Motor neuron (in vitro differentiated cells): ENCODE measurements at places on chromosomes 7 and 10. TPM values are rescaled to one million over a fixed set of nuclear protein-coding genes. Genes with fewer than 3 reads are reported as not detected.
A peak's percentile ranks its signal among the peaks of the same experiment; 100 is the strongest.

GRCh38 chr7:51262796-51263531 lies 53.6 kb downstream of the COBL start:
- no peak for ATAC-seq

The PHYH gene
- 19.0 and 20.7 TPM in 2 replicates for total RNA-seq

GRCh38 chr7:108164342-108164741 lies 34.2 kb upstream of the LAMB4 start:
- ATAC-seq = no peak

DNA sequence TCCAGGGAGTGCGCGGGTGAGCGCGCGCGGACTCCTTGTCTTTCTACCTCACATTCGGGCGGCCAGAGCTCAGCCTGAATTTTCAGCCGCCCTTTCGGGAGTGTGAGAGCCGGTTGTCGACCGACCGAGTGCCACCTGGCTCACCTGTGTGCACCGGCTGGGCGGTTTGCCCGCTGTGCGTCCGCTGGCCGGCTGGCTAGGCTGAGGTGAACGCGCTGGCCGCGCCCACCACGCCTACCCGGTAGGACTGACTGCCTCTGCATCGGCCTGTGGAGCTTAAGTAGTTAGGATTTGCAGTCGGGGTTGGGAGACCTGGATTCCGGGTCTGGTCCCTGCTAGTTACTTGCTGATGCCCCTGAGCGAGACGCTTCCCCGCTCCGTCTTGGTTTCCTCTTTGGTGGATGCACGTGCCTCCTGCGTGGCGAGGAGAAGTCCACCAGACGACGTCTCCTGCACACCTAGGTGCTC lies 553 bp downstream of the TSPAN15 start:
- peak; percentile 4 for ATAC-seq

DNA sequence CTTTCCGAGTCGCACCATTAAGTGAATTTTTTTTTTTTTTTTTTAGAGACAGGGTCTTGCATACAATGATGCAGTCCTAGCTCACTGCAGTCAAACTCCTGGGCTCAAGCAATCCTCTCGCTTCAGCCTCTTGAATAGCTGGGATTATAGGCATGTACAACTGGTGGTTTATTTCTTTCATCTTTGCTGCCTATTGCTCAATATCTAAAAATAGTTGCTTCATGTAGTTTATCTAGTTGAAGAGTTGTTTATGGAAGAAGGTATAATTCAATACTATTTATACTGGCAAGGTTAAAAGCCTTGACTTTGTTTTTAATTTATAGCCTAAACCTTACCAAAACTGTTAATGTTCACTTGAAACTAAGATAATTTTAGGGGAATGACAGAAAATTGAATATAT lies 66.9 kb downstream of the SEMA3D start:
- no peak for ATAC-seq

DNA sequence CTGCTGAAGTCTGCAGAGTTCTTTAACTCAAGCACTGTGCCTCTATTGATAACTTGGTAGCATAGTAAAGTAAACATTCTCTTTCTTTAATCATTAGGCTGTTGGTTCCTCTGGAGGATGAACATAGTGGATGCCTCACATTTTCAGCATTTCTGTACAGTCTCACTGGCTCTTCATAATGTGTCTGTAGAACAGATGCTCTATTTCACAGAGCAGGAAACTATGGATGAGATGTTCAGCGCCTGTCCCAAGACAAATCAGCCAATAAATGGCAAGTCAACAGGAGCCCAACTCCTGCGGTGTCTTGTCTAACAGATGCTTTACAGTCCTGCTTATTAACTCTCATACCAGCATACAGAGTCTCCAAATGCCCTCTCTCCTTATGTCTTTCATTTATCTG lies 36.5 kb downstream of the NRBF2 start:
- ATAC-seq = no peak

DNA sequence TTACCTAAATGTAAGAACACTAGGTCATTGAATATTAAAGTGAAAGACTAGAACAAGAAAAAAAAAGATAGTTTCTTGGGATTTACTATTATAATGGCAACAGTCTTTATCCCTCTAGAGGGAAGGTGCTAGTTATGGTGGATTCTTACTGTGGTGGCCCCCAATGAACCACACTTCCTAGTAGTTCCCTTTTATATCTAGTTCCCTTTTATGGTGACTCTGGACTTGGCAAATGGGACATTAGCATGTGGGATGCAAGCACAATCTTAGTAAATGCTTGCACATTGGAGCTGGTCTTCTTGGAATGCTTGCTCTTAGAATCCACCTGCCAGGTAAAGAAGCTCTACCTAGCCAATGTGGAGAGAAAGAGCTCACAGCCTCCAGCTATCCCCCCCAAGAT lies 430.2 kb downstream of the LRMDA start:
- no peak for ATAC-seq

The KLF14 gene
- 0.11 and 0.20 TPM in 2 replicates for total RNA-seq

The FAM24B gene
- 21.7 and 22.0 TPM in 2 replicates for total RNA-seq

The ADAM8 gene
- 1.7 and 2.4 TPM in 2 replicates for total RNA-seq

DNA sequence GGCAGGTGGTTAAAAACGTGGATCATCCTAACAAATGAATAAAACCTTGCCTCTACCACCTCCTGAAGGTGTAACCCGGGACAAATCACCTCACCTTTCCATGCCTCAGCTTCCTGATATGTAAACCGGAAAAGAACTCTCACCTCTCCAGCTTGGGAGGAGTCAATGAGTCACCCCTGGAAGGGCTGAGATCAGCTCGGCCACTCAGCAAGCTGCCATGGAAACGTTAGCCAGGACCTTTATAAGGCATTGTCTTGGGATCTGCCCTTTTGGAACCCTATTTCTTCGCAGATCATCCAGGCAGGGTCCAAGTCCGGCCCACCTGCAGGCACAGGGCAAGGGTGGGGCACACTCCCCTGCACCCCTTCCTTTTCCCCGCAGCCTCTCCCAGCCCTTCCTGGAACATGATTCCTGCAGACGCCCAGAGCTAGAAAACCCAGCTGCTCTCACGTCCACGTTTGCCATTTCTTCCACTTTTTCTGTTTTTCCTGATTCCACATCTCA lies 81.6 kb upstream of the PFKP start:
- ATAC-seq = peak; percentile 62

- no peak for ATAC-seq
These were observed 44.6 kb upstream of the TSPAN13 start for GRCh38 chr7:16708980-16709379.

DNA sequence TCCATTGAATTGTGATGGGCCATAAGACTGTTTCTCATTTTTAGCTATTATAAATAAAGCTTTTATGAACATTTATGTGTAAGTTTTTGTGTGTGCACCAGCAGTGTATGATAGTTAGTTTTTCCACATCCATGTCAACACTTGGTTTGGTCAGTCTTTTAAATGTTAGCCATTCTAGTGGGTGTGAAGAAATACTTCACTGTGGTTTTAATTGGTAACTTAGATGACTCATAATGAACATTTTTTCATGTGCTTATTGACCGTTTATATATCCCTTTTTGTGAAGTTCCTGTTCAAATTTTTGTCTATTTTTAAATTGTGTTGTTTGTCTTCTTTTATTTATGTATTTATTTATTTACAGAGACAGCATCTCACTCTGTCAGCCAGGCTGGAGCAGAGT lies 23.6 kb upstream of the PDK4 start:
- ATAC-seq = no peak

DNA sequence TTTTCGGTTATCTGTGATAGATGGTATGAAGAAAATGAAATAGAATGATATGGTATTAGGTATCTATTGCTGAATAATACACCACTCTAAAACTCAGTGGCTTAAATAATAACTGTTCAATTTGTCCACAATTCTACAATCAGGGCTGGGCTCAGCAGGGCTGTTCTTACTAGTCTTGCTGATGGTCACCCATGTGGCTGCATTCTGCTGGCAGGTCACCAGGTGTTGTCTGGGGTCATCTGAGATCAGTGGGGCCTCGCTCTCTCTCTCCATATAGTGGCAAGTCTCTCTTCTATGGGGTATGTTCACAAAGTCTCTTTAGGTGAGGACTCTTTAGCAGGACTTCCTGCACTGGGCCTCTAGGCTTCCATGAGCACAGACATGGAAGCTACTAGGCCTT lies 130.4 kb upstream of the SORCS3 start:
- ATAC-seq = no peak

- ATAC-seq = no peak
These were observed 462.0 kb upstream of the MGMT start for GRCh38 chr10:129005080-129005479.

GRCh38 chr7:93737953-93738352 lies 152.6 kb downstream of the TFPI2 start:
- ATAC-seq = no peak

The ZNF804B gene
- 0.14 and 0.47 TPM in 2 replicates for total RNA-seq

DNA sequence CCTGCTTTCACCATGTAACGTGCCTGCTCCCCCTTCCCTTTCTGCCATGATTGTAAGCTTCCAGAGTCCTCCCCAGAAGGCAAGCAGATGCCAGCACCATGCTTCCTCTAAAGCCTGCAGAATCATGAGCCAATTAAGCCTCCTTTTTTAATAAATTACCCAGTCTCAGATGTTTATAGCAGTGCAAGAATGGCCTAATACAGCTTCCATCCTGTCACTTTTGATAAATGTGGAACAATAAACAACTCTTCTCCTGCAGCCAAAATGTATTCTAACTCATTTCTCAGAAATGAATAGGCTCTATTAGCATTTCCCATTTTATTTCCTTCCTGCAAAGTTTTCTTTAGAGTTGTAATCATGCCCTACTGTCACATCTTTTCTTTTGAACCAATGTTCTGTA lies 43.4 kb downstream of the C7orf25 start:
- ATAC-seq = peak; percentile 76

The TAC1 gene
- 7.0 and 7.8 TPM in 2 replicates for total RNA-seq
